Stimulated activated CD8-positive, alpha-beta memory T cell treated with anti-CD3 and anti-CD28 coated beads, Interleukin-4, amount 100 ng/mL, for 1 hour (primary cell): ENCODE measurements at places on chromosomes 1 and 21.

DNA sequence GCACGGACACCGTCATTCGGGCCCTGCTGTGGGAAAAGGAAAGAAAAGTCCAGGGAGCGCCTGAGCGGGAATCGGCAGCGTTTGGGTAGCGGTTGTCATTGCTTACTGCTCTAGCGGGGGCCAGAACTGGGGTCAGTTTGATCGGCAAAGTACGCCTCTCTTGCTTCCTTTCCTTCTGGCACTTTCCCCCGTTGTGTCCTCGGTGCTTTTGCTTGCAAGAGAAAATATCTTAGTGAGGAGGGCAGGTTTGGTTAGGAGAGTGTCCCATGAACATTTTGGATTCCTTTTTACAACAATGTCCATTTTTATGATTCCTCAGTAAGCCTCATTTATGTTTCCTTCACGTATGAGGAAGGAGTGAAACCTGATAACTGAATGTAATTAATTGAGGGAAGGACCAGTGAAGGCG lies 670 bp downstream of the ST3GAL3 start:
- no peak for DNase-seq

GRCh38 chr1:170445096-170445495 lies 86.9 kb upstream of the GORAB start:
- no peak for DNase-seq

DNA sequence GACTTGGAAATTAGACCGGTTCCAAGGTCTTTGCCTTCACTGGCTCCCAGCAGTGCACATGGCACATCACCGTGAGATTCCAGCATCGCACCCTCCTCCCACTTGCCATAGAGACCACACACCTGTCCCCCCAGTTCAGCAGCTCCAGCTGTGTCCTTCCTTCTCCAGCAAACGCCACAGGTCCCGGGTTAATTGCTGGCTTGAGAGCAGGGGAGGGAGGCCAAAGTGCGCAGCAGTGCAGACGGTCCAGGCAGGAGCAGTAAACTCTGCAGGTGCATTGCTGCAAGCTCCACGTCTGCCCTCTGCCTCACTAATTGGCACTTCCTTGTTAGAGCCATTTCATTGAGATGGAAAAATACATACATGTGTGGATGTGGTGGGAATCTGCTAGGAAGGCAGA lies 65.3 kb downstream of the KLHDC7A start:
- DNase-seq, result no peak

DNA sequence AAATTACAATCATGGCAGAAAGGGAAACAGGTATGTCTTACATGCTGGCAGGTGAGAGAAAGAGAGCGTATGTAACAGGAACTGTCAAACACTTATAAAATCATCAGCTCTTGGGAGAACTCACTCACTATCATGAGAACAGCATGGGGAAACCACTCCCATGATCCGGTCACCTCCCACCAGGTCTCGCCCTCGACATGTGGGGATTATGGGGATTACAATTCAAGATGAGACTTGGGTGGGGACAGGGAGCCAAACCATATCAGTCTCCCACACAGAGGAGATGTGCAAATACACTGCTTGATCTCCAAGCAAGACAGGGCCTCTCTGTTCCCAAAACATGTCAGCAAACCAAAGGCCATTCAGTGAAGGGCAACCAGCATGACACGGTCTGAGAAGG lies 27.4 kb downstream of the LMX1A start:
- DNase-seq, result no peak

- DNase-seq, result no peak
Observed at GRCh38 chr1:12276225-12276624, 46.4 kb downstream of the VPS13D start.

DNA sequence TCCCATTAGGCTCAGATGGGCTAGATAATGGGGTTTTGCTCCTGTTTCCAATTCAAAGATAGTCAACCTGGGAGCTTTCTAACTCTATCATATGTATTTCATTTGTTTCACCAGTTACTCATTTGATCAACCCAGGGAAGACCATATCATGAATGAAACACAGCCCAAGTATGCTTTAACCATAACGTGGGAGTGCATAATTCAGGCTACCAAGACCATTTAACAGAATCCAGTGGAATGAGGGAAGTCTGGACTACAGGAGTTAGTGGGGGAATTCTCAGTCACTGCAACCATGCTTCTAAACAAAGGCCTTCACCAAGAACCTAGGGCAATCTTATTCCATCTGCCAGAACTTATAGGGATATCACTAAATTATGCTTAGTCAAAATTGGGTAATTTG lies 15.0 kb upstream of the SLC16A1 start:
- DNase-seq, result no peak

GRCh38 chr1:236471653-236472052 lies 52.1 kb upstream of the LGALS8 start:
- DNase-seq, result no peak

GRCh38 chr1:19427087-19427781 lies 58.1 kb downstream of the CAPZB start:
- DNase-seq, result no peak

DNA sequence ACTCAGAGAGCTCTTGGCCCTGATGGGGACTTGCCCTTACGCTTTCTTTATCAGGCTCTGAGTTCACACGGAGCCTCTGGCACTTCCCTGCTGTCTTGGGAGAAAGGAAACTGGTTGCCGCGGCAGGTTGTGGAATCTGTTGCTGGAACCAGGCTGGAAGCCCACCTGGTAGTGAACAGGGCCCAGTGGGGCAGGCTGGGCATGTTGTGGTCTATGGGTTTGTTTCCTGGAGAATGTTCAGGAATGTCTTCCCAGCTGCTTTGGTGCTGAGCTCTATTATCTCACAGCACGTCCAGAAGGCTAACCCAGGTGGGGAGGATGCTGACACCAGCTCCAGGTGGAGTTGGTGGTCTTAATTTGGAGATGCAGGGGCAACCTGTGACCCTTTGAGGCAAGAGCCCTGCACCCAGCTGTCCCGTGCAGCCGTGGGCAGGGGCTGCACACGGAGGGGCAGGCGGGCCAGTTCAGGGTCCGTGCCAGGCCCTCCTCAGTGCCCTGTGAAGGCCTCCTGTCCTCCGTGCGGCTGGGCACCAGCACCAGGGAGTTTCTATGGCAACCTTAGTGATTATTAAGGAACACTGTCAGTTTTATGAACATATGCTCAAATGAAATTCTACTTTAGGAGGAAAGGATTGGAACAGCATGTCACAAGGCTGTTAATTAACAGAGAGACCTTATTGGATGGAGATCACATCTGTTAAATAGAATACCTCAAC lies 33.3 kb upstream of the TDRD10 start:
- DNase-seq, result no peak

DNA sequence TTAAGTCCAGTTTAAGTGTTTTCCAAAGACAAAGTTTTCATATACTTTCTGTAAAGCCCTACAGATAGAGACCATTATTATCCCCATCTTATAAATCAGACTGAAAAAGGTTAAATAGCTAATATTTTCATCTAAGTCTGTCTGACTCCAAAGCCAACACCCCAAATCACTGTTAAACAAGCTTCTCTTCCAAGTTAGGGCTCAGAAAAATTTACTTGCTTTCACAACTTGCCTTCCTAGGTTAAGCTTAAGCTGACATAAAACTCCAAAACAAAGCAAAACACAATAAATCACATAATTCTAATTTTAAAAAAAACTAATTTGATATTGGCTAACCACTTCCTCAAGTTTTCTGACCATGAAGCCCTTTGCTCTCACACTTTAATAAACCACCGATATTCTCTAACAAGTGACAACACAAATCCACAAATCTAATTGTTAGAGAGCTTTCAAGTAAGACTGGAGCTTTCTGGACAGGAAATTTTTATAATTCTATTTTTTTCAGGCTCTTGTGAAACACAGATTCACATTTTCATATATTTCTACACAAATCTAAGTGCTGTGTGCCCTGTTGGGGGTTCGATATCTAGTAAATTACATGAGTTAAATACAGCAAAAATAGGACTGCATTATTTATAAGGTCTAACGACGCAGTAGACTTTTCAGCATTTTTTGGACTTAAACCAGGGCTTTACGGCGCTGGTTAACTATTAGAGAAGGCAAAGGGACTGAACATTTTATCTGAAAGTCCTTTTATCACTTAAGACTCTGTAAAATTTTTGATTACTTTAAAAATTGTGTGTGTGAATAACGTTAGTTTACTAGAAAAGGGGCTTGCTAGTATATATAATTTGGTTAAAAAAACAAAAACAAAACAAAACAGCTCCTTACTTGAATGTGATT lies 2.1 kb downstream of the GNG12 start:
- DNase-seq, result no peak

- DNase-seq, result no peak
Observed at GRCh38 chr1:206954459-206955342, 8.4 kb upstream of the PIGR start.

DNA sequence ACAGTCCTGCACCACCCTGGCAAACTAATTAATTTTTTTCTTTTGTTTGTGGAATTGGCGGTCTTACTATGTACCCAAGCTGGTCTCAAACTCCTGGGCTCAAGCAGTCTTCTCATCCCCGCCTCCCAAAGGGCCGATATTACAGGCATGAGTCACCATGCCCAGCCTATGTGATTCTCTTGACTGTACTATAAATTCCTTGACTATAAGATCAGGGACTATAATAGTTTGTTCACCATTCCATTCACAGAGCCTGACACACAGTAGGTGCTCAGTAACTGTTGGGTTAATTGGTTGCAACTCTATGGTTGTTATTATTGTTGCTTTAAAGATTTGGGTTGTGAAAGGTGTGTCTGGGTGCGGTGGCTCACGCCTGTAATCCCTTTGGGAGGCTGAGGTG lies 17.2 kb downstream of the DAP3 start:
- no peak for DNase-seq

GRCh38 chr21:33206771-33207281 lies 22.9 kb upstream of the IFNAR2 start:
- DNase-seq, result no peak

- no peak for DNase-seq
Observed at GRCh38 chr1:15870421-15870820, 22.9 kb downstream of the SPEN start.

DNA sequence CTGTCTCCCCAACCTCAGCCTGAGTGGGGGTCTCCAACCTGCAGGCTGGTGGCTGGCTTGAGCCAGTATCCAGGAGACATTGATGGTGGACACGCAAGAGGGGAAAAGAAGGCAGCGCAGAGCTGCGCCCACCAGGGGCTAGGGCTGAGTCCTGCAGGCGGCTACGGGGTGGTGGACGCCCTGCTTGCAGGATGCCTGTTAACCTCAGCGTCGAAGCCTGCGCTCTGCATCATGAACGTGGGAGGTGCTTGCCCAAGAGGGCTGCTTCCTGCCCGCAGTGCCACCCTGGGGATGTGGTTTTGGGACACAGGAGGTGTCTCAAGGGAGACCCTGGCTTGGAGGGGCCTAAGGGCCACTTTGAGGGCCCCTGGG lies 11.6 kb downstream of the CFAP410 start:
- no peak for DNase-seq

GRCh38 chr1:184539580-184539979 lies 152.8 kb downstream of the C1orf21 start:
- no peak for DNase-seq

DNA sequence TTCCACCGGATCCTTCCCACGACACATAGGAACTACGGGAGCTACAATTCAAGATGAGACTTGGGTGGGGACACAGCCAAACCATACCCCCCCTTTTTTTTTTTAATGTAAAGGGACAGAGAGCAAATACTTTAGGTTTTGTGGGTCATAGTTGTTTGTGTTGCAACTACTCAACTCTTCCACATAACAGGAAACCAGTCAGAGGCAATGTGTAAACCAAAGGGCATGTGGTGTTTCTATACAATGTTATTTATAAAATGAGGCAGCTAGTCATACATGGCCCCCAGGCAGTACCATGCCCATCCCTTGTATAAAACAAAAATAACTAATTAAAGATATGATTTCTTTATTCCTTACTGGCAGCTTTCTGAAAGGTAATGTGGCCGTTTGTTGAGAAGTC lies 845.4 kb upstream of the ADAMTS5 start:
- DNase-seq, result no peak

- no peak for DNase-seq
Observed at GRCh38 chr1:152585586-152585985, 5.3 kb upstream of the LCE3D start.

DNA sequence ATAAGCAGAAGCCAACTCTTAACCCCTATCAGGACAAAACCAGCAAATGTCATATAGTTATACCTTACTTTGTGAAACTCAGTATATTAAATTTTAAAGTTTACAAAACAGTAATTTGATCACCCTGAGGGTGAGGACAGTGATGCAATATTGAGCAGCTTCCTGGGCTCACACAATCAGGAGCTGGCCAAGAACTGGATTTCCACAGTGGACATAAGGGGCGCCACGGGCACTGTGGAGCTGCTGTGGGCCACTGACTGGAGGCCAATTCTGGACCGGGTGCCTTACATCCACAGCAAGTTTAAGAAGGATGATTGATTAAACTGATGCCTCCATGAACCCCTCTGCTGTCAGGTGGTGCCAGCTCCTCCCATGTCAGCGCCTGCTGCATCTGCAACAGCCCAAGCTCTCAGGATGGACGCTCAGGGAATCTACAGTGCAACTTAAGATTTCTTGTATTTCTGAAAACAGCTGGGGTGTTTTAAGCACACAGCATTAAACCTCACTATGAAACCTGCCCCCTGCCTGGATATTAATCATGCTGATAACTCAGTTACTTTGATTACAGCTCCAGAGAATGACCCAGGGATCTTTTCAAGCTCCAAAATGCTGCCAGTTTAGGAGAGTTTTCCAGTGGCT lies 55.9 kb downstream of the TOR3A start:
- no peak for DNase-seq

DNA sequence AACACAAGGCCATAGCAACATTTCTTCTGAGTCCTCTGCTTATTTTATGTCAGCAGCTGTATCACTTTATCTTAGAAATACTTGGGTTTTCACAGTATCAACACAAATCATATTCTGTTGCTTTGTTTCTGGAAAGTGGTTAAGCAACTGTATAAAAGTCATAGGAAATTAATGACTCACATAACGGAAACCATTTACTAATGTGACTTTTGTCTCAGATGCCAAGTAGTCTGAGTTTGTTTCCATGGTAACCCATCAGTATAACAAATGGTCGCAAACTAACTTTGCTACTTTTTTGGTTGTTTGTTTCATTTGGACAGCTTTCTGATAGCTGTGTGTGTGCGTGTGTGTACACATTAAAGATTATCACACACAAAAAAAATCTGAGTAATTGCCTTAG lies 31.1 kb downstream of the EEIG2 start:
- DNase-seq, result no peak

DNA sequence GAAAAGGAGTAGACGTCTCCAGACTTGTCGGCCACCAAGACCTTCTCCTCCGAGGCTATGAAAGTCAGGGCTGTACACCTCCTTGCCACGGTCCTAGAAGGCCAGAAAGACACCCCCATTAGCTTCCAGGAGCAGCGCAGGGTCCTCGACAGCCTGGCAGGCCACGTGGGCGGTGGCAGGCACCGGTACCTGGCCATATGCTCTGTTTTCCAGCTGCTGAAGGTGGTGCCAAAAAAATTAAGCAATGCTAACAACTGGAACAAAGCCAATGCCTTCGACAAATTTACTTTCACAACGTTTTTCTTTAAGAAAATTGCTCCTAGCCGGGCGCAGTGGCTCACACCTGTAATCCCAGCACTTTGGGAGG lies 15.9 kb downstream of the WDR4 start:
- DNase-seq, result no peak

- no peak for DNase-seq
Observed at GRCh38 chr1:211876851-211877590, 46.5 kb upstream of the LPGAT1 start.
